Stomach (tissue), 19 donors: ENCODE measurements at places on chromosomes 5 and 9.

DNA sequence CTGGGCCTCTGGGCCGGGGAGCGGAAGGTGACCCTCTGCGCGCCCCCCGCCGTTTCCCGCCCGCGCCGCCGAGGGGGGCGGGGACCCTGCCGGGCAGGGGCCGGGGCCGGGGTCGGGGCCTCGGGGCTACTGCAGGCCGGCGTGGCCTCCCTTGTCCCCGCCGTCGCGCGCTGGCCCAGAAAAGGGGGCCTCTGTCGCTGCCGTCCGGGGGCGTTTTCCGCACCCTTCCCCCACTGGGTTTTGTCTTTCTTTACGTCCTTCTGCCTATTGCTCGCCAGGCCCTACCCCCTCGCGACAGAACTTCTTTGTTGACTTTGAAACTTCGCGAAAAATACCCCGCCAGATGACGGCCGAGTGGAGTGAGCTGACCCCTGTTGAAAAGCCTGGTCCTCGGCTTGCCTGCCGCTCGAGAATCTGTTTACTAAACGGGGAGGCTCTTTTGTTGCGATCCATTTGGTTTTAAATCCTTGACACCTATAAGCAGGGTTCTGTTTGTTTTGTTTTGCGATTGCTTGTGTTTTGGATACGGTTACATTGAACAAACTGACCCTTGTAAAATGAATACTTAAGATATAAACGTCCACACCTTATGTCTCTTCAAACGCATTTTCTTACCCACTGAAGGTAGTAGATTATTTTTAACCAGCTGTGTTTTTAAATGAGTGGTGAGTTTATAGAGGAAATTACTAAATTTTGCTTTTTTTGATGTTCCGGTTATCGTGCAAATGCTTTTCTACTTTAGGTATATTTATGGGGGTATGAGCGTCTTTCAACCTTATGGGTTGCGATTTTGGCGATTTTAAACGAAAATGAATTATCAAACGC lies 765 bp downstream of the MARCHF6 start:
- peak overlapping the region; percentile 99 for H3K27ac ChIP-seq
- H3K27me3 ChIP-seq = no peaks in the 10 kb centered on the region
- no peaks in the 10 kb centered on the region for H3K36me3 ChIP-seq
- peak; percentile 87 for DNase-seq
- peak overlapping the region; percentile 71 for H3K4me3 ChIP-seq

DNA sequence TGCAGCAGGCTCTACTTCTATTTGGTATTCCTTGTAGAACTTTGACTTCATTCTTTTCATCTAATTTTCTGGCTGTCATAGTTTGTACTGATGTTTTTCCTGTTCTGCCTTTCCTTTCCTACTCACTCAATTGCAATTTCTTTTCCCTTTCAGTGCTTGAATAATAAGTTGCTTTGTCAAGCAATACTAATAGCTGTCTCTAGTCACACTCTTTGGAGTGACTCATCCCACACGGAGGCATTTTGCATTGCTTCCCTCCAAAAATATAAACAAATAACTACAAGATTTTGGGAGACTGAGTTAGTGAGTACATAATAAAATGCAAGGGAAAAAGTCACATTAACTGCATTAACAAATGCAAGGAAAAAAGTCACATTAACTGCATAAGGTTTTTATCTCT lies 465.9 kb downstream of the CDH9 start:
- DNase-seq = no peak
- H3K27ac ChIP-seq = no peak overlapping the region
- H3K36me3 ChIP-seq = no peaks in the 10 kb centered on the region
- H3K27me3 ChIP-seq = no peaks in the 10 kb centered on the region

- DNase-seq = no peak
- peaks cover under 1% of the 10 kb centered on the region for H3K36me3 ChIP-seq
- peaks cover 12% of the 10 kb centered on the region for H3K27me3 ChIP-seq
- peak within 1 kb of the TSS; percentile 83 for H3K27ac ChIP-seq
- peak within 1 kb of the TSS; percentile 58 for H3K4me3 ChIP-seq
- H3K4me1 ChIP-seq = peaks cover 4% of the 10 kb centered on the region
These were observed at the start of gene SPARC for GRCh38 chr5:151686674-151687407. Gene SPARC, minus strand, starts transcription at chr5:151686915. Its CDS starts 10,727 bp downstream, at chr5:151676188.

GRCh38 chr9:107373809-107374208 lies 90.7 kb downstream of the RAD23B start:
- no peaks in the 10 kb centered on the region for H3K4me1 ChIP-seq
- H3K36me3 ChIP-seq = no peaks in the 10 kb centered on the region
- H3K27ac ChIP-seq = no peak overlapping the region
- H3K4me3 ChIP-seq = no peak overlapping the region
- H3K27me3 ChIP-seq = no peaks in the 10 kb centered on the region

DNA sequence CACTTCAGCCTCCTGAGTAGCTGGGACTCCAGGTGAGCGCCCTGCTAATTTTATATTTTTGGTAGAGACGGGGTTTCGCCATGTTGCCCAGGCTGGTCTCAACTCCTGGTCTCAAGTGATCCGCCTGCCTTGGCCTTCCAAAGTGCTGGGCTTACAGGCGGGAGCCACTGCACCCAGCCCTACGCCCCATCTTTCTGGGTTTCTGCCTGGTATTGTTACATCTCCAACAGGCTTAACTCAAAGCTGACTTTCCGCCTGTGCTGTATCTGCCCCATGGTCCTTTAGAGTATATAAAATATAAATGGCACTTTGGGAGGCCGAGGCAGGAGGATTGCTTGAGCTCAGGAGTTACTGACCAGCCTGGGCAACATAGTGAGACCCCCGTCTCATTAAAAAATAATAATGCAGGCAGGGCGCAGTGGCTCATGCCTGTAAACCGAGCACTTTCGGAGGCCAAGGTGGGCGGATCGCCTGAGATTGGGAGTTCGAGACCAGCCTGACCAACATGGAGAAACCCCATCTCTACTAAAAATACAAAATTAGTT lies 36.5 kb upstream of the GLDC start:
- H3K27me3 ChIP-seq = no peaks in the 10 kb centered on the region
- DNase-seq = no peak

GRCh38 chr5:129541648-129542251 lies 81.7 kb downstream of the ADAMTS19 start:
- no peak overlapping the region for H3K4me3 ChIP-seq
- DNase-seq = no peak
- no peak overlapping the region for H3K27ac ChIP-seq
- no peaks in the 10 kb centered on the region for H3K36me3 ChIP-seq
- no peaks in the 10 kb centered on the region for H3K27me3 ChIP-seq

- no peak overlapping the region for H3K27ac ChIP-seq
- no peak overlapping the region for H3K4me3 ChIP-seq
- no peaks in the 10 kb centered on the region for H3K27me3 ChIP-seq
- H3K36me3 ChIP-seq = no peaks in the 10 kb centered on the region
- DNase-seq = peak; percentile 19
These were observed 9.7 kb downstream of the MRPL36 start for GRCh38 chr5:1789834-1790471.

DNA sequence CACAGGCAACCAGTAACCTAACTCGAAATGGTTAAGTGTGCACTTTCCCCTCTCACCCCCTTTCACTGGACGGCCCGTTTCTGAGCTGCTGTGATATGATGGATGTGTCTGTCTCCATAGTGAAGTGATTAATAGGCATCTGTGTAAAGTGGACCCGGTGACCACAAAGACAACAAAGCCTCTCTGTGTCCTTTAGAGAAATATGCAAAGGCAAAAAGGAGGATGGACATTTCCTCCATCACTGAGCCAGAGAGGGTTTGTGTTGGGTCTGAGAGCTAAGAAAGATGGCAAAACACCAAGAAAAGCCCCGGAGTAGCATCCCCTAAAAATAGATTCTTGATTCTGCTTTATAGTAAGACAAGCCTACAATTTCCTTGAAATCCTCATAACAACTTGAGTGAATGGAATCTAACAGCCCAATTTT lies 120.6 kb downstream of the SEMA6A start:
- no peaks in the 10 kb centered on the region for H3K27me3 ChIP-seq
- H3K36me3 ChIP-seq = no peaks in the 10 kb centered on the region
- H3K4me3 ChIP-seq = no peak overlapping the region
- peaks cover 20% of the 10 kb centered on the region for H3K4me1 ChIP-seq
- peak; percentile 48 for DNase-seq

DNA sequence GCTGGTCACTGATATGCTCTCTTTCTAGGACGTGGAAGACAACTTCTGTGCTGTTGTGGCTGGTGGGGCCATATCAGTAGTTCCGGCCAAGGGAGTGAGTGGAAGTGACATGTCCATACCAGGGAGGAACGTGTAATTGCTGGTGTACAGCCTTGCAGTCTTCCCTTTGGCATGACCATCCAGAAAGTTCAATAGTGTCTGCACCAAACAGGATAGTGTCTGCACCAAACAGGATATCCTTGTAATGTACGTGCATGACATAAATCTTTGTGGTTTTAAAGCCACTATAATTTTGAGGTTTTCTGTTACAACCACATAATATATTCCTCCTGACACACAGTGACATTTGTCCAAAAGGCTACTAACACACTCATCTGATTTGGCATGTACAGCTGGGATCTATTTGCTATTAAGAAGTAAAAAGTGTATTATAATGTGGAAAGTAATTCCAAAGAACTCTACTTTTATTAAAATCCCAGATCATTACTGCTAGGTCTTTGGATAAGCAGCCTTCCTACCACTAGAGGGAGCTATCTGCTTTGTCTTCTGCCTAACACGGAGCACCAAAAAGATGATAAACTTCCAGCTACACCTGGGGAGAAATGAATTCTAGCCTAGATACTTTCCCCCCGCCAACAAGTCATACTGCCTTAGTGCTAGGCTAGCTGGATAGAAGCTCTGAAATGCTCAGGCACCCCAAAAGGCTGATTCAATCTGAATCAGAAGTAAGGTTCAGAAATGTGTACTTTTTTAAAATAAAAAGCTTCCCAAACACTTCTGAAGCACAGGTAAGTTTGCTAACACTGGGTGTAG lies 52.7 kb downstream of the RNF145 start:
- H3K4me3 ChIP-seq = no peak overlapping the region
- peaks cover 18% of the 10 kb centered on the region for H3K36me3 ChIP-seq
- H3K4me1 ChIP-seq = no peaks in the 10 kb centered on the region
- no peak for DNase-seq

DNA sequence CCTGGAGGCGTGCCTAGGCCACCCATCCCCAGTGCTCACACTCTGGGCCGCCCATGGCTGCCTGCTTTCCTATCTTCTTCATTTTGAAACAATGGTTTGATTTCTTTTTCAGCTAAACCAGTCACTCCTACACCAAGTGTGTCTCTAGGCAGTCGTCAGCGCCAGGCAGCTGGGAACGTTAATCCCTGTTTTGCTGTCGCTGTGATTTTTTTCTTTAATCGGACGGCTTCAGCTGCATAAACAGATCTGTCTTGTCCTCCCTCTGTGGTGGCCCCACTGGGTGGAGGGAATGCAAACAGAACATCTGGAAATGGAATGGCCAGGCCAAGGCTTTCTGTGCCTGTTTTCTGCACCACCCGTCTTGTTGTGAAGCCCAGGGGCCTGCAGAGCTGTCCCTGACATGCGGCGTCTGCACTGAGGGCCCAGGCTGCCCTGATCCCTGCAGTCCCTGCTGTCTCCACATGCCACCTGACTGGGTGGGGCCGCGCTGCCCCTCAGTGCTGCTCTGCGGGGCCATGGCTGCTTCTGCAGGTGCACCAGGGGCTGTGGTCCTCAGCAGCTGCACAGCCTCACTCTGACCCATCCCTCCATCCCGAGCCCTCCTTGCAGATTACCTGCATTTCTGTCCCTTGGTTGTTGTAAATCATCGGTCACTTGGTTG lies 51.5 kb downstream of the WNK2 start:
- no peak overlapping the region for H3K27ac ChIP-seq
- no peak overlapping the region for H3K4me3 ChIP-seq
- no peaks in the 10 kb centered on the region for H3K27me3 ChIP-seq
- DNase-seq = no peak

GRCh38 chr5:150603491-150603890 lies 37.0 kb upstream of the SYNPO start:
- no peaks in the 10 kb centered on the region for H3K36me3 ChIP-seq
- H3K4me1 ChIP-seq = peaks cover 51% of the 10 kb centered on the region
- peak overlapping the region; percentile 40 for H3K27ac ChIP-seq
- H3K27me3 ChIP-seq = no peaks in the 10 kb centered on the region

GRCh38 chr9:135239100-135239768 lies 151.8 kb downstream of the OLFM1 start:
- peaks cover 10% of the 10 kb centered on the region for H3K27me3 ChIP-seq
- peaks cover 4% of the 10 kb centered on the region for H3K4me1 ChIP-seq
- no peak for DNase-seq
- H3K36me3 ChIP-seq = no peaks in the 10 kb centered on the region
- H3K27ac ChIP-seq = no peak overlapping the region
- H3K4me3 ChIP-seq = no peak overlapping the region

- peak overlapping the region; percentile 97 for H3K27ac ChIP-seq
- no peaks in the 10 kb centered on the region for H3K36me3 ChIP-seq
- DNase-seq = peak; percentile 88
- H3K4me3 ChIP-seq = no peak overlapping the region
- no peaks in the 10 kb centered on the region for H3K27me3 ChIP-seq
These were observed 6.0 kb downstream of the B4GALT1 start for GRCh38 chr9:33161011-33161588.

GRCh38 chr9:112174222-112174964 lies 704 bp downstream of the SUSD1 start:
- H3K4me3 ChIP-seq = peak overlapping the region; percentile 68
- peak overlapping the region; percentile 84 for H3K27ac ChIP-seq
- peak; percentile 92 for DNase-seq
- peaks cover 36% of the 10 kb centered on the region for H3K4me1 ChIP-seq
- no peaks in the 10 kb centered on the region for H3K27me3 ChIP-seq

GRCh38 chr5:24428345-24428744 lies 216.4 kb downstream of the CDH10 start:
- no peaks in the 10 kb centered on the region for H3K4me1 ChIP-seq
- H3K27me3 ChIP-seq = no peaks in the 10 kb centered on the region
- H3K4me3 ChIP-seq = no peak overlapping the region
- DNase-seq = no peak

DNA sequence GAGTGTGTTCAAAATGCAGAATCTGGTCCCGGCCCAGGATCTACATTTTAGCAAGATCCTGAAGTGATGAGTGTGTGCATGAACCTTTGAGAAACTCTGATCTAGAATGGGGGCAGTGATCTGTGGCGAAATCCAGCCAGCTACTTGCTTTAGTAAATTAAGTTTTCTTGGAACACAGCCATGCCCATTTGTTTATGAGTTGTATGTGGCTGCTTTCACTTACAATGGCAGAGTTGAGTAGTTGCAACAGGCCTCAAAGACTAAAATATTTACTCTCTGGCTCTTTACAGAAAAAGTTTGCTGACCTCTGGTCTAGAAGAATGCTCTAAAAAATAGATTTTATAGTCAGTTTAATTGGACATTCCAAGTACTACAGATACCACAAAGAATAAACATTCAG lies 588.3 kb downstream of the BNC2 start:
- H3K27ac ChIP-seq = no peak overlapping the region
- H3K36me3 ChIP-seq = no peaks in the 10 kb centered on the region
- no peaks in the 10 kb centered on the region for H3K27me3 ChIP-seq
- no peaks in the 10 kb centered on the region for H3K4me1 ChIP-seq
- H3K4me3 ChIP-seq = no peak overlapping the region

DNA sequence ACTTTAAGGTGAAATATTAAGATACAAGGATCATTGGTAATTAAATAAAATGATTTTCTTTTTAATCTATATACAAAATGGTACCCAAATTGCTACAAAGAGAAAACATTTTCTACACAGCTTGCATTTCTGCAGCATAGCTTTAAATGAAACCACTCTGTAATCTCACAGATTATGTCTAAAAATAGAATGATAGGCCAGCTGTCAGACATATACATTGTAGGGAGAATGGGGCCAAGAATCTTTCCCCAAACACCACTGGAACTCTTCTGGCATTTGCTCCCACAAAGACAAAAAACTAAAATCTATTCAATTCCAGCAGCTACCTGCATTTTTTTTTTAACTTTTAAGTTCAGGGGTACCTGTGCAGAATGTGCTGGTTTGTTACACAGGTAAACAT lies 124.1 kb upstream of the NR5A1 start:
- H3K27ac ChIP-seq = no peak overlapping the region
- no peaks in the 10 kb centered on the region for H3K4me1 ChIP-seq
- H3K36me3 ChIP-seq = no peaks in the 10 kb centered on the region
- no peak overlapping the region for H3K4me3 ChIP-seq
